PC-9 (cell line): ENCODE measurements at places on chromosomes 2 and 18. TPM values are rescaled to one million over a fixed set of nuclear protein-coding genes. Genes with fewer than 3 reads are reported as not detected.

Gene CMPK2
- total RNA-seq, result not detected in 2 replicates

Gene PLCL1
- not detected in 2 replicates for total RNA-seq

Gene RANBP2
- total RNA-seq, result 37.6 and 47.5 TPM in 2 replicates

Gene IL1B
- total RNA-seq, result 1.4 TPM in 2 replicates

Gene HDHD2
- 22.8 and 24.4 TPM in 2 replicates for total RNA-seq

Gene DIPK1C
- total RNA-seq, result not detected in 2 replicates

Gene ADRA2B
- total RNA-seq, result 0.26 and 0.55 TPM in 2 replicates

Gene PROKR1
- not detected in 2 replicates for total RNA-seq

Gene IL1F10
- total RNA-seq, result not detected in 2 replicates

Gene GAD1
- total RNA-seq, result 3.5 and 4.3 TPM in 2 replicates

Gene GPR155
- total RNA-seq, result 0.18 and 0.79 TPM in 2 replicates

Gene PJVK
- total RNA-seq, result 14.6 and 16.9 TPM in 2 replicates

Gene FOXI3
- not detected in 2 replicates for total RNA-seq
